ENCODE measurements at places on chromosomes 16 and 17.

DNA sequence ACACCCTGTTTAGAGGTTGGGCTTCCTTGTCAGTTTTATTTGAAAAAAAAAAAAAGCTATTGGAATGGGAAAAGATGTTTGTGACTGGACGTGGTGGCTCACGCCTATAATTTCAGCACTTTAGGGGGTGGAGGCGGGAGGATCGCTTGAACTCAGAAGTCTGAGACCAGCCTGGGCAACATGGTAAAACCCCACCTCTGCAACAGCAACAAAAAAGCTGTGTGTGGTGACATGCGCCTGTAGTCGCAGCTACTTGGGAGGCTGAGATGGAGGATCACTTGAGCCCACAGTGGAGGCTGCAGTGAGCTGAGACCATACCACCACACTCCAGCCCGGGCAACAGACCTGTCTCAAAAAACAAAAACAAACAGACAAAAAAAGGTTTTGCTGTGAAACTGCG is 66.1 kb upstream of the SIAH1 start:
- no peak for DNase-seq

- DNase-seq, result no peak
These were observed 2.3 kb upstream of the XAF1 start for GRCh38 chr17:6753546-6753945.

GRCh38 chr17:11747441-11747840 is 149.2 kb downstream of the DNAH9 start:
- no peak for DNase-seq

GRCh38 chr17:13153036-13153435 is 135.2 kb upstream of the ELAC2 start:
- no peak for DNase-seq

GRCh38 chr16:35908942-35909341 is 2449.5 kb downstream of the TP53TG3F start:
- DNase-seq, result no peak

DNA sequence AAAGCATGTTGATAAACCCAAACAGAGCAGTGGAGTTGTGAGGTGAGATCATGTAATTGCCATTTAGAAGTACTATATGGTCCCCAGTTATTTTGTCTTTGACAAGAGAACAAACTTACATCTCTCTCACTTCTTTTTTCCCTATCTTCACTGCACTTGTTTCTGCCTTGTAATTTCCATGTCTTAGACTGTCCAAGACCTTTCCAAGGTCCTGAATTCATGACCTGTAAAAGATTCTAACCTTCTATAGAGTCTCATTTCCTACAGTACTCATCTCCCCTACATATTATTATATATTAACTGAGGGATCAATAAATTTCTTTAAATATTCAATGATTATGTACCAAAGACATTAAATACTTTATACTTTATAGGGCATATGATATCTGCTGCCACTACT is 295.3 kb upstream of the KIF2B start:
- no peak for DNase-seq

DNA sequence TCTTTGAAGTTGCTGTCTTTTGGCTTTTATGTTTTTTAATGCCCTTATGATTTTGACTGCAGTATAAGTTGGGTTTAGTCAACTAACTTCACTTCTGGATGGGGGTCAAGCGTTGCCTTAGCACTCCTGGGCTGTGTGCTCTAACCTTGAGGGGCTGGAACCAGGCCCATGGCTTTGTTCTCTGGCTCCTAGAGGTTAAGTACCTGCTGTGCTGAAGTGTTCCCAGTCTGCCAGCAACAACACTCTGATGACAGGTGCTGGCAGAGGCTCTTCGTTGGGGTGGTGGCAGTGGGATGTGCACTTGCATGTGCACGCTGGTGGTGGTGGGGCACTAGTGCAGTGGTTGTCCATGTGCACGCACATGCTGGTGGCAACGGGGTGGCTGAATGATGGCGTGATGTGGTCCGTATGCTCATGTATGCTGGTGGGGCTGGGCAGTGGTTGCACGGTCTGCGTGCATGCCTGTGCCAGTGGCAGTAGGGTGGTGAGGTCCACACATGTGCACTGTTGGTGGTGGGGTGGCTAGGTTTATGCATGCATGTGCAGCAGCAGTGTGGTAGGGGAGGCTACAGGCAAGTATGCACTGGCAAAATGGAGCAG is 447.8 kb upstream of the GOT2 start:
- no peak for DNase-seq

DNA sequence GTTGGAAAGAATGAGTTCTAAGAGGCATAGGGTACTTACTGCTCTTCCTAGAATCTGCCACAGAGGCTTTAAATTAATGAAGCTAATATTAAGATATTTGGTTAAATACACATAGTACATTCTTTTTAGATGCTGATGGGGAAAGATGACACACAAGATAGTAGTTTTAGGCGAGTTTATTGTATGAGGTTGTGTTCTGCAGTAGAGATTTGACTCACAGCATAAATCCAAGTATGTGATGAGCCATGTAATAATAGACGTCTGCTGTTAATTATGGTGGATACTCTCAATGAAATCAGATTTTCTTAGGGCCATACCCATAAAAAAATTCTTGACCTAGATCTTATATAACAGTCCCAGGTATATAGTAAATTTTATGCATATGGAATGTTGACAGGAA is 8.0 kb downstream of the TNRC6C start:
- DNase-seq, result no peak

DNA sequence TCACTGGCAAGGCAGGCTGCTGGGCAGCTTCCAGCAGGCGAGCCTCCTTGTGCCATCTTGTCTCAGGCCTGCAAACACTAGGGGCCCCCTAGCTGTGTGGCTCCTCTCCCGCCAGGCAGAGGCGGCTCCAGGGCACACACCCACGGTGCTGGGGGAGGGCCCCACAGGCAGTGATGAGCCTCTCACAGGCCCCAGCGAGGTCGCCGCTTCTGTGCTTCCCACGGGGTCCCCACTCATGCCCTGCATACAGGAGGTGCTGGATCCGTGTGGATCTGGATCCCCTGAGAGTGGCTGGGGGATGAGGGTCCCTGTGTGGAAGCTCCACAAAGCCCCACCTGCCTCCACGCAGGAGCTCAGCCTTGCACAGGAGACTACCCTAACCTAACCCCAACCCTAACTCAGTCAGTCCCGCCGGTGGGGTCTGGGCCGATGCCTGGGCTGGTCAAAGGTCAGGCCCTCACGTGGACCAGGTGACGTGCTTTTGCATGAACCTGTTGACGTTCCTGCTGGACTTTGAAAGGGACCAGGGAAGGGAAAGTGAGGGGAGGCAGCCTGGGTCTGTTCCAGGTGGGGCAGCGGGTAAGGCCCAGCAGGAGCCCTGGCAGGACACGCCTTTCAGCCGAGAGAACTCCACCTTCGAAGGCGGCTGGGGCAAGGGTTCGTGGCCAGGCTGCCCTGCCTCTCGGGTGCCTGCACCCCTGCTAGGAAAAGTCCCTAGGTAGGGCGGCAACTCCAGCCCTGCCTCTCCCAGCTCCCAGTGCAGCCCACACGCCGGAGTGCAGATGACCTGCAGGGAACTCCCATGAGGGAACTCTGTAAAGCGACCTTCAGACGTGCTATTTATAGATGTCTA is 5.2 kb downstream of the SECTM1 start:
- no peak for DNase-seq

DNA sequence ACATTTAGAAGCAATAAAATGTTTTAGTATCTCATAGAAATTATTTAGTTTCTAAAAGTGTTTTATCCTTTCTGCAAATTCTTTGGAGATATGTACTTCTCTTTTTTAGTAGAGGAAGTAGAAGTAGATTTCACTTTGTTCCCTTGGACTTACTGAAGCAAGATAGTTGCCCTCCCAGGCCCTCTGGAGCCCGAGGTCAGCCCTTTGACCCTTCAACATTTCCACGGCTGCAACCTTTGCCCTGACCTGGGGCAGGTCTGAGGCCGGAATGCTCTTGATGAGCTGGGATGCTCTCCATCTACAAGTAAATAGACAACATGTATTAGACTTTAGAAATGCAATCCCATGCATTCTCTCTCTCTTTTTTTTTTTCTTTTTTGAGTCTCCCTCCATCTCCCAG is 167.5 kb downstream of the CDK5R1 start:
- no peak for DNase-seq

DNA sequence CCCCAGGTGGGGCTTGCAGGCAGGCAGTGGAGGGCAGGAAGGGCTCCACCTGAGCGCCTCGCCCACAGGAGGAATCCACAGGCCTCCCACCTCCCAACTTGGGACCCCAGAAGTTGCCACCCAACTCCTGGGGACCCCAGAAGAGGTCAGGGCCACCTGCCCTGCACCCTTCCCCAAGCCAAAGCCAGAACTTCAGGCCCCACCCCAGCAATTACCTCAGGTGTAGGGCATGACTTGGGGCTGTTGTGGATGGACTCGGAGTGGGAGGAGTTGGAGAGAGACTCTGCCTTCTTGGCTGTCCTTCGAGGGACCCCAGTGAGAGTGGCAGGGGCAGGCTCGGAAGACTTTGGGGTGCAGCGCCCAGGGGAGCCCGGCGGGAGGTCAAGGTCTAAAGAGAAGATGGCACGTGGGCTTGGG is 10.5 kb downstream of the TSPOAP1 start:
- no peak for DNase-seq

- DNase-seq, result no peak
These were observed 590.7 kb upstream of the CDH5 start for GRCh38 chr16:65775829-65776228.

DNA sequence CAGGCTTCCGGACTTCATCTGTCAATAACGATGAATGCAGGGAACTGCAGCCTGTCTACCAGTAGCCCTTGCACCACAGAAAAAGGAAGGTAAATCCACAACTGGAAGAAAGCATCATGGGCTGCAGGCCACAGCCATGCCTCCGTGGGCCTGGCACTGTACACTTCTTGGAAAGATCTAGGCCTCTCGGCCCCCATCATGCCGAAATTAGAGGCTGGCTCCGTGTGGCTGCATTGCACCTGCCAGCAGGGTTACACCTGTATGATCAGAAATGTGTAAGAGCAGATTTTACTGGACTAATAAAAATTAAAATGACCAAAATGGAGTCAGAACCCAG is 52.2 kb downstream of the SDK2 start:
- DNase-seq, result no peak

DNA sequence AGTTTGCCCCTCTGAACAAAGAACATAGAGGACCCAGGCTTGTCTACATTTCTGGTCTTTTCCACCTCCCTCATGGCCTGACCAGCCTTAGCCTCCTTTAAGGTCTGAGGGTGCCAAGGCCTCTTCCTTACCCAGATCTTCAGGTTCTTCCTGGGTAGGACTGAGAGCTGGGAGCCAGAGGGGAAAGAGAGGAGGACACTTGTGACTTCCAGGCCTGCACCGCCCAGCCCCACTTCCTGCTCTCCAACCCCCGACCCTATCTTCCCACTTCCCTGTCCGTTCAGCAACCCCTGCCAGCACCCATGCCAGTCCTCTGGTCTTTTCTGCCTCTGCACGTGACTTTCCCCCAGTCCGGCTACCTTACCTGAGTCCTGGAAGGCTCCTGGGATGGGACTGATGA is 534 bp downstream of the PRSS36 start:
- DNase-seq, result no peak

DNA sequence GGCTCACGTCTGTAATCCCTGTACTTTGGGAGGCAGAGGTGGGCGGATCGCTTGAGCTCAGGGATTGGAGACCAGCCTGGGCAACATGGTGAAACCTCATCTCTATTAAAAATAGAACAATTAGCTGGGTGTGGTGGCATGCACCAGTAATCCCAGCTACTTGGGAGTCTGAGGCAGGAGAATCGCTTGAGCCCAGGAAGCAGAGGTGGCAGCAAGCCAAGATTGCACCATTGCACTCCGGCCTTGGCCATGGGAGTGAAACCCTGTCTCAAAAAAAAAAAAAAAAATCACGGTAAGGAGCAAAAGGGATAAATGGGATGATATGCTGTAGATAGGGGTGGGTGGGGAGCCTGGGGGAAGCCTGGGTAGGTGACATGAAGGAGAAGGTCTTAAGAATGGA is 20.4 kb upstream of the TMEM98 start:
- DNase-seq, result no peak

GRCh38 chr16:84763629-84764028 is 56.2 kb upstream of the CRISPLD2 start:
- no peak for DNase-seq

DNA sequence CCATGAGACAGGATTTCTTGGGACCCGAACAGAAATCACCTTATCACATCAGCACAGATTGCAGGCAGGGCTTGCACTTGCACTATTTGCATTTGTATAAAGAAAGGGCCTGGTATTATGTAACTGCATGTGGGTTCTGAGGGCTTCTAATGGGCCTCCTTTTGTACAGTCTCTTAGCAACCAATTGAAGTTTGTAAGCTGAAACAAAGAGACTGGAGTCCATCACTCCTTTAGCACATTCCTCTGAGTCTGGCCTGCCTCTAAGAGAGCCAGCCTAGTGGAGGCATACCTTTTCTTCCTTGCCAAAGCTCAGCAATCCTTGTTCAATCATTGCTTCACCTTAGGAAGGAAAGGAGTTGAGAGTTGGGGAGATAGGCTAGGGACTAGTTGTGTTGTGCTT is 387.1 kb downstream of the XYLT1 start:
- no peak for DNase-seq

- DNase-seq, result peak; percentile 44
These were observed 22.7 kb downstream of the USP22 start for GRCh38 chr17:21019976-21020586.

DNA sequence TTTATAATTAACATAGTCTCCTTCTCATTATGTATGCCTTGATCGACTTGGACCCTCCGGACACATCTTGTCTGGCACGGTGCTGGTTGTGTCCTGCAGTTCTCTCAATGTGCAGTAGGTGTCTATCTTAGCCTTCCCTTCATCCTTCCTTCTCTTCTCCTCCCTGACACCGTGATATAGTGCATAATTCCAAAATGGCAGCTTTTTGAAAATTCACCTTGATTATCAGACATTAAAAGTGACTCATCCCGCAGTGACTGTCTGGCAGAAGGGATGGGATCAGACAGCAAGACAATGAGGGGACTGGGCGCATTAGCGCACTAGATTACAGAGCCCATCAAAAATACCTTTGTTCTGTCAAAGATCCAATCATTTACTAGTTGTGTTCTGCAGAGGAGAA is 70.0 kb upstream of the PMFBP1 start:
- no peak for DNase-seq

DNA sequence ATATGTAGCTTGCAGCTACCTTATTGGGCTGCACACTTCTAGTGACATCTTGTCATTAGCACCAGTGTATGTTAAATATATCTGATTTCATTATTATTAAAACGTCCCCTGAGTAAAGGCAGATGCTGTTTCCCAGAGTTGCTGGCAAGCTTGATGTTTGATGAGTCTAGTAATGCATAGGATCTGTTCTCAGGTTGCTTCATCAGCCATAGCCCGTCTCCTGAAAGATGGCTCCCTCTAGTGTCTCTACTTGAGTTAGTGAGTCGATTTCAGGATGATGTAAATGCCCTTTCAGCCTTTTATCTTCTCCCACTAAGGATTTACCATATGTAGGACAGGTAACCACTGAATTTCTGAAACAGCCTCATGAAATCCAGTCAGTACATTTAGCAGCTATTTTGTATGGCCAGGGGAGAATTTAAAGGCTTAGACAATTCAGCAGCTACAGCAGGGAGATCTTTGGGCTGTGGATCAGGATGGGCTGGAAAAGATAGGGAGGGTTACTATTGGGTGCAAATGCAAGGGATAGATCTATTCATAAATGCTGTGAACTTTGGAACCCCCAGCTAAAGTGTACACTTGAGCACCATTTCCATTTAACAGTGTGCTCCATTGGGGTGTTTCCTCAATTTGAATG is 376.3 kb downstream of the CNTNAP4 start:
- DNase-seq, result no peak

Measured in CD4-positive, alpha-beta T cell treated with Interleukin-15 for 4 hours (primary cell).